ENCODE measurements at places on chromosomes 5 and 9. TPM values are rescaled to one million over a fixed set of nuclear protein-coding genes. Genes with fewer than 3 reads are reported as not detected.

DNA sequence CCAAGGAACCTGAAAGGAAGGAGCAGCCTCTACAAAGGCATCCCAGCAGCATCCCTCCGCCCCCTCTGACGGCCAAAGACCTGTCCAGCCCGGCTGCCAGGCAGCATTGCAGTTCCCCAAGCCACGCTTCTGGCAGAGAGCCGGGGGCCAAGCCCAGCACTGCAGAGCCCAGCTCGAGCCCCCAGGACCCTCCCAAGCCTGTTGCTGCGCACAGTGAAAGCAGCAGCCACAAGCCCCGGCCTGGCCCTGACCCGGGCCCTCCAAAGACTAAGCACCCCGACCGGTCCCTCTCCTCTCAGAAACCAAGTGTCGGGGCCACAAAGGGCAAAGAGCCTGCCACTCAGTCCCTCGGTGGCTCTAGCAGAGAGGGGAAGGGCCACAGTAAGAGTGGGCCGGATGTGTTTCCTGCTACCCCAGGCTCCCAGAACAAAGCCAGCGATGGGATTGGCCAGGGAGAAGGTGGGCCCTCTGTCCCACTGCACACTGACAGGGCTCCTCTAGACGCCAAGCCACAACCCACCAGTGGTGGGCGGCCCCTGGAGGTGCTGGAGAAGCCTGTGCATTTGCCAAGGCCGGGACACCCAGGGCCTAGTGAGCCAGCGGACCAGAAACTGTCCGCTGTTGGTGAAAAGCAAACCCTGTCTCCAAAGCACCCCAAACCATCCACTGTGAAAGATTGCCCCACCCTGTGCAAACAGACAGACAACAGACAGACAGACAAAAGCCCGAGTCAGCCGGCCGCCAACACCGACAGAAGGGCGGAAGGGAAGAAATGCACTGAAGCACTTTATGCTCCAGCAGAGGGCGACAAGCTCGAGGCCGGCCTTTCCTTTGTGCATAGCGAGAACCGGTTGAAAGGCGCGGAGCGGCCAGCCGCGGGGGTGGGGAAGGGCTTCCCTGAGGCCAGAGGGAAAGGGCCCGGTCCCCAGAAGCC lies 30.8 kb downstream of the CD180 start:
- peak; percentile 89 for DNase-seq

Gene BTNL8
- 0.48 TPM for total RNA-seq

DNA sequence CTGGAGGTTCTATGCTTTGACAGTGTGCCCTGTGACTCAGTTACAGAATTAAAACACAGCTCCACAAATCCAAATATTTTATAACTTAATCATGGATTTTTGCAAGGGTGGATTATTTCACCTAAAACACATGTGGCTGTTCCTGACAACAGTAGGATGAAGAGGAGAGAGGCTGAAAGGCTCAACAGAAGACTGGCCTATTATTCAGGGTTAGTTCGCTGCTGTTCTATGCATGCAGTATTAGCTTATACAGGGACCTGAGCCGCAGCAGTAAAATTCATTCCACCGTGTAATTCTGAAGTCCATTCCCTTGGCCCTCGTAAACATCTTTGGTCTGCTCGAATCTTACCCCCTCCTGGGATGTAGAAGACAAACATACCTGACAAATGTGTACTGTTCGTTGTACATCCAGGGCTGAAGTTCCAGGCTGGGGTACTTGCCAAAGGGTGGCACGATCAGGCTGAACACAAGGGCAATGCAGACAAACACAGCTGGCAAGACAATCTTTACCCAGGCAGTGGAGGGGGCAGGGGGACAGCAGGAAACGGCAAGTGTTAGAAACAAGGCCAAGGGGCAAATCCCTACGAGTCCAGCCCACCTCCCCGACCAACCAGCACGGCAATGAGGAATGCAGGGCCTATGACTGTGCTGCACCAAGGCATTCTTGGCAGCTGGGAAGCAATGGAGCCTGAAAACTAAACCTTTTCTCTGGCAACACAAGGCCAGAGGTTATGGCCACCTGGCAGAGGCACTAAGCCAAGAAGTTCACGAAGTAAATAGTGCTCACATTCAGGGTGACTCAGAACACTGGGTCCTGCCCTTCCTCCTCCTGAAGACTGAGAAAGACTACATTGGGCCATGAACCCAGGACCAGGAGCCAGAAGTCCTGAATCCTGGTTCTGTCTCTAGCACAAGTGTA lies 46.8 kb downstream of the NIPSNAP3B start:
- no peak for DNase-seq

Gene OR2Y1
- not detected for total RNA-seq

Gene SPATA31C1
- not detected for total RNA-seq

Gene MAP1B
- 120 TPM for total RNA-seq

Data from H1 (cell line).